ENCODE measurements at places on chromosomes 6 and 20.

DNA sequence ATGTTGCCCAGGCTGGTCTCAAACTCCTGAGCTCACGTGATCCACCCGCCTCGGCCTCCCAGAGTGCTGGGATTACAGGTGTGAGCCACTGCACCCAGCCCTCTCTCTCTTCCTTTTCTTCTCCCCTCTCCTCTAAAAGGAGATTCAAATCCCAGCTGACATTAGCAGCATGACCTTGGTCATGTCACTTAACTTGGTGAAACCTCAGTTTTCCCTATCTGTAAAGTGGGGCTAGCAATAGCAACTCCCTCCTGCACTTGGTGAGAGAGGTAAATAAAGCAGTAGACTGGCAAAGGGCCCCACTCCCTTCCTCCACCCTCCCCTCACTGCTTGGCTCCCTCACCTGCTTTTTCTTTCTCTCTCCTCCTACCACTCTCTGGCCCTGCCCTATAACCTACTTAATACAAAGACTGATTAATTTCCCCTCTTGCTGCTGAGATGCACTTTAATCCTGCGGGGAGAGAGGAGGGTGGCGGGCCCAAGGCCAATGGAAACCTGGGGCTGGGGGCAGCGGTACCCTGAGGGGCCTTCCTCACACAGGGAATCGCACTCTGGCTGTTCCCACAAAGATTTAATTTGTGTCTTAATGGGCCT lies 54.2 kb upstream of the ZFAND3 start:
- DNase-seq = no peak

GRCh38 chr20:62918147-62918546 lies 8.2 kb downstream of the DIDO1 start:
- no peak for DNase-seq

GRCh38 chr6:168577496-168577895 lies 136.5 kb downstream of the SMOC2 start:
- no peak for DNase-seq

GRCh38 chr6:28693751-28694443 lies 168.2 kb downstream of the GPX5 start:
- DNase-seq = no peak

DNA sequence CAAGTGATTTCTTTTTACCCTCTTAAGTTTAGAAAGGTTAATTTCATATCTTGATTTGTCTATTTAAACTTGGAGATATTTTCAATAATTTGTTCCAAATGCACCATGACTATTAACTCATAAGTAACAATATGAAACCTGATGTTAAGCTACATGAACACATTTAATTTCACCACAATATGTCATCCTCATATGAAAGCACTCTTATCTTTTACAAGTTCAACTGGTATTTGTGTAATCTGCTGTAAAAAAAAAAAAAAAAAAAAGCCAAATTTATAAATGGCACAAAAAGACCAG lies 110.4 kb downstream of the HFE start:
- DNase-seq = no peak

DNA sequence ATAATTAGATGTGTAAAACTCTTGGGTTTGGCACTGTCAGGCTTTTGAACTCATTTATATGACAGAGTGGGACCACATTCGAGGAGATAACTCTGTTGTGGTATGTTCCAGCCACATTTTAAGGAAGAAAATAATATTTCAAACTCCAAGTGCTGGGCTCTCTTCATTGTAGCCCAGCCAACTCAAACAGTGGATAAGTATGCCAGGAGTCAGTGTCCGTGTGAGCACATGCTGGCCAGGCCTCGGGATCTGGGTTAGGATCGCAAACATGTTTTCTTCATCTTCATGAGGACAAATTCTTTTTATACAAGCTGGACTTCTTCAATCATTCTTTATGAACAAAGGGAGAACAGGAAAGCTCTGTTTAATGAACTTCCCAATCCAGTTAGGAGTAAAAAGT lies 497.5 kb downstream of the MAFB start:
- no peak for DNase-seq

DNA sequence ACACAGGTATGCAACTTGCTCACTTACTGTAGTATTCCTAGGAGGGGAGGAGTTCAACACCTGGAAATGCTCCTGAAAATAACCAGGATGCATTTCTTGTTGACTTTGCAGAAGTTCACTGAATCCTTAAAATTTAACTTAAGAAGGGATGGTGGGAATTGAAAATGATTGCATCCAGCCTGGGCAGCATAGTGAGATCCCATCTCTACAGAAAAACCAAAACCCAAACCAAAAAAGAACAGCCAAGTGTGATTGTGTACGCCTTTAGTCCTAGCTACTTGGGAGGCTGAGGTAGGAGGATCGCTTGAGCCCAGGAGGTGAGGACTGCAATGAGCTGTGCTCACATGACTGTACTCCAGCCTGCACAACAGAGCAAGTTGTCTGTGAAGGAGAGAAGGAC lies 1.7 kb downstream of the DNAH8 start:
- DNase-seq = no peak

DNA sequence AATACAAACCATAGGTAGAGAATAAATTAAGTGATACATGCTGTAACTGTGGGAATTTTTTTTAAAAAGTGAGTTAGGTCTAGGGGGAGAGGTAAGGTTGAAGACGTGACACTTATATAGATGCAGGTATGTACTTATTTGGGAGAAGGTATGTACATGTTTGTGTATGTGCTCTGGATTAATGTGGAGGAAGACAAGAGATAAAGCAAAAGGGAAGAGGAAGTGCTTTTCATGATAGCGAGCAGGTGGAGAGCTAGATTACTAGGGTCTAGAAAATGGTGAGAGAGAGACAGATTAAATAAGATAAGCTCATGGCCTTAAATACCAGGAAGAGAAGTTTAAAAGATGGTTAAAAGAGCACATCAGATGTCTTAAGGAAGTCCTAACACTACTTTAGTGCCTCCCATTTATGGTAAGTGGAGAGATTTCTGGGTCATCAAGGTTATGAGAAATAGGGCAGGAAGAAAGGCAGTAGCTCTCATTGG lies 92.5 kb downstream of the MAN1A1 start:
- no peak for DNase-seq

DNA sequence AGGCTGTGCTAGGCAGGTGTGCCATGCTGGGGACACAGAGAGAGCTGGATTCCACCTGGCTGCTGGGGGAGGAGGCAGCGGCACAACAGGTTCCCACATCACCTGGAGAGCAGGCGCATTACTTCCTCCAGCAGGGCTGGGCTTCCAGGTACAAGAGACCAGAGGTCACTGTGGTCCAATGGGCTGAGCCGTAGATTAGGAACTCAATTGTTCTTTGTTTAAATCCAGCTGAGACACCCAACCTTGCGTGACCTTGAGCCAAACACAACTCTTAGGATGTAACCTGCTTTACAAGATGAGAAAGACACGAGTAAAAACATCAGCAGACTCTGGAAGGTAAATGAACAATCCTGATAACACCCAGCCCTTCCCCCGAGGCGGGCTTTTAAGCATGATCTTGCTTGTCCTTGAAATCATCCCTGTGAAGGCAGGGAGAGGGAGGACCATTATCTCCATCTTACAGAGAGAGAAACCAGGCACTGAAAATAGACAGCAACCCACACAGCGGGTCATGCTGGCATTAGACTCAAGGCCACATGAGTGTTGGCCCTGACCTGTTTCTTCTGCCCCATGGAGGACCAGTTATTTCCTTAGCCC lies 216.5 kb upstream of the RREB1 start:
- peak; percentile 58 for DNase-seq

GRCh38 chr6:71906813-71907212 lies 20.5 kb downstream of the RIMS1 start:
- no peak for DNase-seq

GRCh38 chr6:100281471-100281901 lies 183.2 kb downstream of the SIM1 start:
- DNase-seq = peak; percentile 9

- DNase-seq = peak; percentile 84
These were observed 4.3 kb downstream of the GABBR1 start for GRCh38 chr6:29628419-29629281.

- DNase-seq = peak; percentile 92
These were observed 121.6 kb upstream of the LGSN start for GRCh38 chr6:63441266-63441956.

GRCh38 chr20:50138479-50139393 lies 14.8 kb downstream of the PEDS1 start:
- DNase-seq = no peak

- DNase-seq = no peak
These were observed 31.7 kb upstream of the GNRH2 start for GRCh38 chr20:3011752-3012151.

DNA sequence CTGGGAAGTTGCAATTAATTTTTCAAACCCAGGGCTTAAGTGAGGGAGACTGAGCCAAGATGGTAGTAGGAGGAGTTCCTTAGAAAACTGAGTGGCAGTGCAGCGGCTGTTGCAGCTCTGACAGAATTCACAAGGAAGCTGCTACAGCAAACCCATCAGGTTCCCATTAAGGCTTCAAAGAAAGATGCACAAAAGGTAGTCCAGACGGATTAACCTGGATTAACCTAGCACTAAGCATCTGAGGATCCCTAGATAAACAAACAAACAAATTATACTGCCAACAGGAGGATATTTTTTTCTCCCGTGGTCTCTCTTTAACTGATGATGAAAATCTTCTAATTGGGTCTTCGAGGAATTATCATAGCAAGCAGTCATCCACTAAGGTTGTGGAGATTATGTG lies 5.2 kb downstream of the TENT5A start:
- DNase-seq = no peak

GRCh38 chr6:10831609-10832008 lies 6.7 kb downstream of the MAK start:
- DNase-seq = no peak

DNA sequence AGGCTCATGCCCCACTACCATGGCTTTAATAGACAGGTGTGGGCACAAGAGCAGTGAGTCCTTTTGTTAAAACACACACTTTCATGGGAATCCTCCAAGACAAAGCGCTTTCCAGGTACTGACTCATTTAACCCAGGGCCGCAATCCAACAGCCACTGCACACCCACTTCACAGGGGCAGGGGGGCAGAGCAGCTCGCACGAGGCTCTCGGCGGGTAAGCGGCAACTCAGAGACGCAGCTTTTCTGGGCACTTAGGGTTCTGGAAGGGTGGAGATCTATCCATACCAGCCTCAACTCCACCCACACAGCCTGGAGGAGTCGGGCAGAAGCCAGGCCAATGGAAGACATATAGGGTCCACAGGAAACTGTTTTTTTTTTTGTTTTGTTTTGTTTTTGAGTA lies 28.6 kb downstream of the PSMG4 start:
- DNase-seq = no peak

- DNase-seq = no peak
These were observed 44.1 kb upstream of the ERVFRD-1 start for GRCh38 chr6:11155589-11155988.

DNA sequence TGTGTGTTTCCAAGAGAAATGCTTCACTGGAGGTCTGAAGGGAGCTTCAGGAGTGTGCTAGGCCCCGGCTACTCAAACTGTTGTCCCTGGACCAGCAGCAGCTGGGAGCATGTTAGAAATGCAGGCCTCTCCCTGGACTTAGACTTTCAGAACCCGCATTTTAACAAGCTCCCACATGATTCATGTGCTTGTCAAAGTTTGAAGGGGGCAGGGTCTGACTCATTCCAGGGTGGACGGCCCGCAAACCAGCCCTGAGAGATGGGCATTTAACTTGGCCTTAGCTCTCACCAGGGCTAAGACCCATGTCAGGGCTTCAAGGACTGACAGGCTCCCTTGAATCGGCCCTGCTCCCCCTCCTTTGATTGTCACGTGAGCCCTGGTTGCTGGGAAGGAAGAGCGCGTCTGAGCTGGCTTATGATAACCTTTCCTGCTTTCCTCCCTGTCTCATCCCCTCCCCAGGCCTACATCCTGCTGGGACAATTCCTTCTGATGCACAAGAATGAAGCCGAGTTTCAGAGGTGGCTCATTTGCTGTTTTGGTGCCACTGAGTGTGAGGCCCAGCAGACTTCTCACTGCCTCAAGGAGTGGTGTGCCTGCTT lies 35.5 kb downstream of the BANF2 start:
- no peak for DNase-seq

DNA sequence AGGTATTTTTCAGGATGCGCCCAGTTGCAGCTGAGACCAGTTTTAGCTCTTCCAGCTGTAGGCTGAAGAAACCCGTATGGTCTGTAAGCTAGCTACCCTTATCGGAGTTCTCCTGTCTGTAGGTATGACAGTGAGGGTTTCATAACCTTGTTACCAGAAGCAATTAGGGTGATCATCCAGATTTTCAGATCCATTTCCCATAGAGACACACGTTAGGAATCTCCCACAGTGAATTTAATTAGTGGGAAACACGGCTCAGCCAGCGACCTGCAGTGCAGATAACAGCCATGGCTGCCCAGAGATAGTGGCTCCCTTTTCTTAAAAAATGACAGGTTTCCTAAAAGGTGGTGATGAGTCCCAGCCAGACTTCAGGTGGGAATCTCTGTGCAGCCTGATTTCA lies 111.1 kb downstream of the BTBD3 start:
- no peak for DNase-seq

GRCh38 chr6:139337830-139338229 lies 36.6 kb downstream of the CITED2 start:
- no peak for DNase-seq

DNA sequence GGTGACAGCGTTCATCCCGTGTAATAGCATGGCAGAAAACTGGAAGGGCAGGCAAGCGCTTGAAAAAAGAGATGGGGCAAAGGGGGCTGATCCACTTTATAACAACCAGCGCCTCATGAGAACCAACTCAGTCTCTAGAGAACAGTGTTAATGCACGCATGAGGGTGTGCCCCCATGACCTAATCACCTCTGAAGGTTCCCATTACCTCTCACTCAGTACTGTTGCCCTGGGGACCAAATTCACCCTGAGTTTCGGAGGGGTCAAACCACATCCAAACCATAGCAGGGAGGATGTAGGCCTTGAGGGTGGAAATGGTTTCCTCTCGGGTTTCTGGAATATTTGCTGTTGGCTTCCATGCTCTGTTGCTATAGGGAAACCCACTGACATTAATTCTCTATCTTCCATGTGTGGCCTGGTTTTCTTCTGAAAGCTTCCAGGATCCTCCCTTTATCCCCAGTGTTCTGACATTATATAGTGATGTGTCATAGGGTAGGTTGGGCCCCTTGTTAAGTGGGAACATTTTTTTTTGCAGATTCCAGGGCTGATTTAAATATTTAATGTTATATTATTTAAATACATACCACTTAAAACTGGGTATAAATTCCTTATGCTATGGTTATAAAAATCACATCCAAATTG lies 65.2 kb downstream of the PPP1R14C start:
- no peak for DNase-seq

GRCh38 chr20:53748821-53749421 lies 155.3 kb upstream of the ZNF217 start:
- DNase-seq = no peak

DNA sequence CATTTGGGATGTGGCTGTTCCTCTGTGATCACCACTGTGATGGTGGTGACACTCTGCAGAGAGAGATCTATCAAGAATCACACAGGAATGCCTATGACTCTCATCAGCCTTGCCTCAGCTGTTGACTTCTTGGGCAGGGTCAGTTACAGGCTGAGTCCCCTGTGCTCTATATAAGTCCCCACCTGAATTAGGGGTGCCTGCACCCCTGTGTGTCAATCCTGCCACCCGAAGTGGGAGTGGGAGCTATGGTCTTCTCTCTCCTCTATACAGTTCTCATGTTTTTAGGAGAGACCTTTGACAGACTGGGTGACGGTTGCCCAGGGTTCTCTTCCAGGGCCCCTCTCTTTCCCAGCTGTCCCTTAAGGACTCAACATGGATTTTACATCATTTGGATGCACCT lies 173.8 kb downstream of the ZDHHC14 start:
- no peak for DNase-seq
